ENCODE measurements at places on chromosomes 16 and 17.

DNA sequence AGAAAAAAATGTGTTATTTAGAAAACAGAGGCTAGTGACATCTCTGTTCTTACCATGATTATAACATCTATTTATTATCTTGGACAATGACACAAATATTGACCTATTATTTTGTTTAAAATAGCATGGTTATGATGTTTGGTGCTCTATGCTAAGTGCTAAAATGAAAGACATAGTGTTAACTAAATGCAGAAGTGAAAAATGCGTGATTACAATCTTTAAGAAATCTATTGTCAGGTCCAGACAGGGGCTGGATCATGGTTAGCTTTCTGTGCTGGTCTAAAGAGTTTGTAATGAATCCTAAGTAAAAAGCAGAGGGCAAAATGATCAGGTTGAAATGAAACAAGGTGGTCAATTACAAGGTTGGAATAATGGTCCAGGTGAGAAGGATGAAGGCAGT, 622 bp upstream of the KRT28 start:
- DNase-seq: no peak

- DNase-seq: peak; percentile 64
Observed at GRCh38 chr17:28717578-28718332, at the start of gene RAB34. TSS of gene RAB34 (minus strand) at chr17:28717868. CDS start at chr17:28717266, 602 bp downstream.

GRCh38 chr16:86576591-86577313, 1.6 kb upstream of the FOXL1 start:
- no peak for DNase-seq

DNA sequence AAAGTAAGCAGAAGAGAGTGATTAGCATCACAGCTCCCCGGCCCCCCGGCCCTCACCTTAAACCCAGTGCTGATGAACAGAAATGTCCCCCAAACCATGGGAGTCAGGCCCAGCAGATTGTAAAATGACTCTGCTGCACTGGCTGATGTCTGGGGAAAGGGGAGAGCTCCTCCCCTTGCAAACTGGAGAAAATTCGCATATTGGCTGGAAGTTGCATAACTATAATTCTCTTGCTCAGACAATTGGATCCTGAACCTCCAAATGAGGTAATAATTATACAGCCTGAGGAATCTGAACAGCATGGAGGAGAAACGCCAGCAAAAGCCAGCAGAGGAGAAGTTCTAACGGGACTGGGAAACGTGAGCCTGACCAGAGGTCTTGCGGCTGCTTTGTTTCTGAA, 109.7 kb downstream of the C16orf95 start:
- DNase-seq: no peak

GRCh38 chr16:53257001-53257400, 177.3 kb upstream of the RBL2 start:
- DNase-seq: no peak

DNA sequence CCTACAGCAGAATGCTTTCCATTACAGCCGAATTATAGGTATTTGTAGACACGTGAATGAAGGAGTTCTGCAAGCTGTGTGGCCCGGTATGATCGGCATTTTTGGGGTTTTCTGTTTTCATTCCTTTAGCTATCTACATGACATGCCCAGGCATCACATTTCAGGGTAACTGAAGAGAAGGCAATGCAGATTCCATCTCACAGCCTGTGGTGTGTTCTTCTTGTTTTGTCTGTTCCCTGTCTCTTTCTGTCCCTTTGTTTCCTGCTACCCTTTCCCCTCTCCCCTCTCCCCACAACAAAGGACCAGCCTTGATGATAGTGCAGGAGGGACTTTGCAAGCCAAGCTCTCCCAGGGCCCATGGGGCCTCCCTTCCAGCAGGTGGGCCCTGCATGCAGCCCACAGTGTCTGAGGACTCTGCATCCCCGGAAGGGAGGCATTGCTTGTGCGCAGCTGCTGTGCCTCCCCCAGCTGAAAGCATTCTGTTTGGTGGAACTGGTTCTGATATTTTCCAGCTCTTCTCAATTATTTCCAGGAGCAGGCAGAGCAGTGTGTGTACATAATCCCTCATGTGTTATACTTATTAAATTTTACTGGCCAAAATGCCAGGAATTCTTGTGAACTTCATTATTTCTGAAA, 207.4 kb downstream of the RPTOR start:
- DNase-seq: no peak

GRCh38 chr17:74610108-74610507, 13.4 kb downstream of the CD300E start:
- no peak for DNase-seq

- no peak for DNase-seq
Observed at GRCh38 chr16:61829631-61830030, 206.6 kb downstream of the CDH8 start.

DNA sequence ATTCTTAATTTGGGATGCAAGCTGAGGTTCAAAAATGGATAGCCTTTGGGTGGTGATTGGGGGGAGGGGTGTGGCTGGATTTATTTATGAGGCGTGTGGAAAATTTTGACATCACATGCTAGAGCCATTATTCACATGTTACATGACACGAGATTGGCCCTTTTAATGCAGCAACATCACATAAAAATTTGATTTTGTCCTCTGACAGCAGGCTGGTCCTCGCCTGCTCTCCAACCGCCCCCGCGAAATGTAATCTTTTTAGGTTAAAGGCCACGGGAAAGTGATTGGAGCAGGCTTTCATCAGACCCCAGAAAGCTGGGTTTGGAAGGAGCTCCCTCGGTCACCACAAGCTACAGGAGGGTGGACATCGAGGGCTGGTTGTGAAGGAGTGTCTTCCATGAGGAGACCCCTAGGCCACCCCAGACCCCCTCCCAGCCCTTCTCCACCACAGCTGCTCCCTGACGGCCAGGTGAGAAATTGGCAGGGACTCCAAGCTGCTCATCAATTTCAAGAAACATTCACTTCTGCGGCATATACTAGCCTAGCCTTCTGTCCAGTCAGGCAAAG, 502.7 kb upstream of the PSMD7 start:
- DNase-seq: no peak

Data from NCI-H1930 (cell line).